Activated CD4-positive, alpha-beta T cell treated with anti-CD3 and anti-CD28 coated beads, Interleukin-2, amount 10 ng/mL, durations not matched to agents 7 days and 5 days (primary cell): ENCODE measurements at places on chromosomes 4 and X.

GRCh38 chr4:3248811-3249661 is at the start of gene MSANTD1:
TSS of gene MSANTD1 (plus strand) at chr4:3249159. CDS start at chr4:3249223, 64 bp downstream.
- no peak for DNase-seq

DNA sequence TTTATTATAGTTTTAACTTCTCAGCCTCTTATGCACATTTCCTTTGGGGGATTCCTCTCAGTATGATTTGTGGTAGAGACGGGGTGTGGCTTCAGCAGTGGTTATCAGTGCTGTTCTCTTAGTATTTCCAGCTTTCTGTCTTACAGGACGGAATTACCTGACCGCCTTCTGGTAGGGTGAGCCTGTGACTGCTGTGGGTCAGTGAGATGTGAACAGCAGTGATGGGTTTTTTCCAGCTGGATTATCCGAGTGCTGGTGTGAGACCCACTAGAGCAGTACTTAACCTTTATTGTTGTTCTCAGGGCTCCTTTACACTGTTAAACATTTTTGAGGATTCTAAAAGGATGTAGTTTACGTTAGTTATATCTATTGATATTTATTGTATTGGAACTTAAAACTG is 135.2 kb downstream of the SLIT2 start:
- no peak for DNase-seq

DNA sequence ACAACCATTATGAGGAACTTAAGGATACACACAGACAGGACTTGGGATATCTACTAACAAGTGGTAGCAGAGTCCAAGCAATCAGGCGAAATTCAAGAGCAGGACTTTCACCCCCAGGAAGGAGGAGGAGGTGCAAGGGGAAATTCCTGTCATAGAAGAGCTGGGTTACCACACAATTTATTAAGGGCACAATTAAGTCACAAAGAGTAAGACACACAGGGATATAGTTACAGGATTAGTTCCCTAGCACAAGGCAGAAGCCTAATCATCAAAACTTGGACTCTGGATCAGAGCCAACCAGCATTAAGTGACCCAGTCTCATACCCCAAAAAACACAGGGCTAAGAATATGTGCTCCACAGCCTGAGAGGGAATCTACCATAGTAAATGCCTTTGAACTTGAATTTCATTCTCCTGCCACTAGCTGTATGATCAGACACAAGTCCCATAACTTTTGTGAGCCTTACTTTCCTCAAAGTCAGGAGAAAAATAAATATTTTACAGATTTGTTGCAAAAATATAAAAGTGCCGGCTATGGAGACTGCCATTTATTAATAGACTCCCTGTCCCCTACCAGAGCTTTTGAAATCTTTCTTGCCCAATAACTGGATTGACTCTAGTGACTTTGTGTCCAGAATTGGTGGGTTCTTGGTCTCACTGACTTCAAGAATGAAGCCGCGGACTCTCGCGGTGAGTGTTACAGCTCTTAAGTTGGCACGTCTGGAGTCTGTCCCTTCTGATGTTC is 87.0 kb downstream of the SYNPO2 start:
- no peak for DNase-seq

- DNase-seq, result no peak
Observed at GRCh38 chr4:5479518-5480060, 228.8 kb downstream of the EVC2 start.

DNA sequence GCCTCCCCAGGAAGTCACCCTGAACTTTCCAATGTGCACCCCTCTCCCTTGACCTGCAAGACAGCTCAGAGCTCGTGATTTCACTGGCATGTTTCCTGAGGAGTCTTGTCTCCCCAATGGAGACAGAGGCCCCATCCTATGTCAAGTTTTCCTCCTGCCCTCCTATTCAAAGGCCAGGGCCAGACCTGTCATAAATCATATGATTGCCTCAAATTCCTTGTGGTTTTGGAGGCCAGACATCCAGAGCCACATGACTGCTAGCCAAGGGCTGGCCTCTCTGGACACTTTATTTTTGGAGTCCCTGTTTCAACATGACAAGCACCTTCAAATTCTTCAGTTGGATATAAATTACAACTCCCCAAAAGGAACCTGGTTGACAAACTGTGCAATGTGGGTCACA is 76.0 kb upstream of the TFDP3 start:
- no peak for DNase-seq

DNA sequence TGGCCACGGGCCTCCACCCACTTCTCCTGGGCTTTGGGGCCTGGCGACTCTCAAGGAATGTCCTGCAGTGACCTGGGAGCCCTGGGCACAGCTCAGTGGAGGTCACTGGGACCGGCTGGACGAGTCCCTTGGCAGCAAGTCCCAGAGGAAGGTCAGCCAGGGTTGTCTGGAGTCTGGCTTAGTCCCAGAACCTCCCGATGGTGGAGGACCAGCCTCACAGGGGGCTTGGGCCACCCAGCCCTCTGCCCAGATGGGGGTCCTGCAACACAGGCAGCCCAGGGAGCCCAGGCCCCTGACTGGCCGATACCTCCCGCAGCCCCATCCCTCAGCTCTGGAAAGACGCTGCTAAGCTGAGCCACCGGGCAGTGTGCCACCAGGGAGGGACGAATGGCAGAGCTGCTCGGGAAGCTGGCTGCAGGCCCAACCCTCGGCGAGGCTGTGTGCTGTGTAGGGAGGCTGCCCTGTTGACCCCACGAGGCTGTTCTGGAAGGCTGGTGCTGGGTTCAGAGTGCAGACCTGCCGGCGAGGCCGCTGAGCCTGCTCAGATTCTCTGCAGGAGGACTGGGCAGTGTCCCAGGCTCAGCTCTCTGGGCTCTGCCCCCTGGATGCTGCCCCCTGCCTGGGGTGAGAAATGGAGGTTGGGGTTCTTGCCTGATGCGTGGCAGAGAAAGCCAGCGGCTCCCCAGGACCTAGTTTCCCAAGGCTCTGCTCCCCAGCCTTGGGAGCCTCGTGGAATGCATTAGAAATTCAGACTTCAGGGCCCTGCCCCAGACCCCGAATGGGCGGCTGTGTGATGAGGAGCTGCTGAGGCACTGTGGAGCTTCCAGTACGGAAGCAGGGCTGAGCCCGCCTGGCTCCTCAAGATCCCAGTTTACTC is 61.7 kb downstream of the ADRA2C start:
- DNase-seq, result no peak

DNA sequence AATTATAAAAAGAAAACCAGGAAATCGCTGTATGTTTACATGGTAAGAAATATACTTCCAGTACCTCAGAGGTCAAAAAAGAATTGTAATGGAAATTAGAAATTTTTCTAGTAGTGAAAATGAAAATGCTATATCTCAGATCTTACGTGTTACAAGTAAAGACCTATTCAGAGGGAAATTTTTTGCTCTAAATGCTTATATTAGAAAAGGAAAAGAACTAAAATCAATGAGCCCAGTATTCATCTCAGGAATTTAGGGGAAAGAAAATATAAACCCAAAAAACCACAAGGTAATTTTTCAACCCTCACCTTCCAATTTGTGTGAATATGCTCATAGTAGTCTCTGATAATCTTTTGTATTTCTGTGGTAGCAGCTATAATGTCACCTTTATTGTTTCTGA is 145.6 kb downstream of the RAP1GDS1 start:
- DNase-seq, result no peak

DNA sequence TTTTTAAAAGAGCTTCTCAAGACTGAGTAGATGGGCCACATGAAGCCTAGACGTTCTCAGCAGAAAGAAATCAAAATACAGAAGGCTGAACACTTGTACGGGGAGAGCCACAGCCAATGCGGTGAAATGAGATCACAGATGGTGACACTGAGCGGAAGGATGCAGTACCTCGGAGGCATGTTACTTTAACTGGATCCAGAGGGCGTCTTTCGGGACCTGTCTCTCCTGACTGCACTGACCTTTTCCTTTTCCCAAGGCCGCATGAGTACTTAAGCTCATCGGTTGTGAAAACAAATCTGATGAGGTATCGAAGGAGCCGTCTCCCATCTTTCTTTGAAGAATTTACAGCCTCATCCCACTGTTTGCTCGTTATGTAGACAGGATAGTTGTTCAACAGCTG is 32.6 kb downstream of the BEND4 start:
- no peak for DNase-seq

- DNase-seq, result no peak
Observed at GRCh38 chr4:173990869-173991210, 292.6 kb downstream of the FBXO8 start.

- DNase-seq, result peak; percentile 82
Observed at GRCh38 chrX:40175511-40176350, 78.0 kb upstream of the BCOR start.

DNA sequence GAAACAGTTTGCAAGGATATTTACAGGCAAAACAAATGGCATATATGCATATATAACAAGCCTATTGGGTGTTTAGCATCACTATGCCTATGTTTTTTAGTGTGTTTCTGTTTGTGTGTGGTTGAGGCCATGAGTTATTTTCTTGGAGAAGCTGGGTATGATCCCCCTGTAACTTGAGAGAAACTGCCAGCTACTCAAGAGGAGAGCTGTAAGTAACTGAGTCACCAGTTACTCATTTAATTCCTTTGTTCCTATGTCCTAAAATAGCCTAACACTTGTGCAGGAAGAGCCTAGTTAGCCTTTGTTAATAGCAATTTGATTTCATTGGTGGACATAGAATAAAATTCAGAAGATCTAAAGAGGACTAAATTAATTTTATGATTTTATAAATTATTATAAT is 79.1 kb downstream of the PWWP3B start:
- DNase-seq, result no peak

DNA sequence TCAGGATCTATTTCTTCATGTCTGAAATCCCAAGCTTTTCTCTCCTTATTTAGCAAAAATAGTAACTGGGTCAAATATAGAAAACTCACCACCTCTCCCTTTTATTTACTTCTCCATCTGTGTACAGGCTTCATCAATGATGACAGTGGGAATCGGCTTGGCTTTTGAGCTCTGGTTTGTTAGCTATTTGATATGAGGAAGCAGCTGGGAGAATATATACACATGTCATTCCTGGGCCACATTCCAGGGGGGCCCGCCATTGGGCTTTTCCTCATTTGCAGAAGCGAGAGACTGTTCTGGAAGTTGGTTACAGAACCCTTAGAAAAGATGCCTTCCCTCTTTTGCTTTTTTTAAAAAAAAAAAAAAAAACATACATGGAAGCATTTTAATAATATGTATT is 107.4 kb upstream of the F9 start:
- no peak for DNase-seq
